Retinal pigment epithelial cell (primary cell): ENCODE measurements at places on chromosomes 6 and 20.
A peak's percentile ranks its signal among the peaks of the same experiment; 100 is the strongest.

- DNase-seq, result no peak
Observed at GRCh38 chr6:127518710-127519468, at the start of gene MTCL3. TSS of gene MTCL3 (minus strand) at chr6:127519335.

DNA sequence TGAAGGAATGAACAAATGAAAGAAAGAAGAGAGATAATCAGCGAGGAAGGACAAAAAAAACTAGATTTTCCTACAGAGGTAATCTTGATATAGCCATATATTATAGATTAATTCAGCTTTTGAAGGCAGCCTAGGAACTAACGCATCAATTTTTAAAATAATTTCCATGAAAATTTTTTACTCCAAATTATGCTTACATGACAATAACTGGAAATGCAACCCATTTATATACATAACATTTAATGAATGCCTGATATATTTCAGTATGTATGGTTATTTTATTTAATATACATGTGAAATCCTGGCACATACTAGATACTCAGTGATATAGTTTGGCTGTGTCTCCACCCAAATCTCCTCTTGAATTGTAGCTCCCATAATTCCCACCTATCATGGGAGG is 157.6 kb downstream of the LAMP5 start:
- DNase-seq, result no peak

DNA sequence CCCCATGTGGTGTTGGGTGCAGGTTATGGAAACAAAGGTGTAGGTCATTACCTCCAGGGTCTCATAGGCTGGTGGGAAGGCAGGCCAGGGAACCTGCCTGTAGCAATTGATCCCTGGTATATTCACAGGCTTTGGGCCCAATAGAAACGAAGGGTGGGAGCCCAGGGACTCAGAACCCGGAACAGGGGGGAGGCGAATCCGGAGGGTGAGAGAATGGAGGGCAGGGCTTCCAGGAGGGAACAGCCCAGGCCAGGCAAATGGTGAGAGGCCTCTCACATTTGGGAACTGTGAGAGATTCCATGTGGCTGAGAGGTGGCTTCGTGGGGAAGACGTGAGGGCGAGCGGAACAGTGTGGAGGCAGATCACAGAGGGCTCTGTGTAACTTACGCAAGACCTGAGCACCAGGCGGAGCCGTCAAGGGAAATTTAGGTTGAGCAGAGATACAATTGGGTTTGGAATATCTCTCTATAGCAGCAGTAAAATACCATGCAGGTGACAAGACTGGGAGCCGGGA is 267.1 kb downstream of the ERMARD start:
- DNase-seq, result no peak

DNA sequence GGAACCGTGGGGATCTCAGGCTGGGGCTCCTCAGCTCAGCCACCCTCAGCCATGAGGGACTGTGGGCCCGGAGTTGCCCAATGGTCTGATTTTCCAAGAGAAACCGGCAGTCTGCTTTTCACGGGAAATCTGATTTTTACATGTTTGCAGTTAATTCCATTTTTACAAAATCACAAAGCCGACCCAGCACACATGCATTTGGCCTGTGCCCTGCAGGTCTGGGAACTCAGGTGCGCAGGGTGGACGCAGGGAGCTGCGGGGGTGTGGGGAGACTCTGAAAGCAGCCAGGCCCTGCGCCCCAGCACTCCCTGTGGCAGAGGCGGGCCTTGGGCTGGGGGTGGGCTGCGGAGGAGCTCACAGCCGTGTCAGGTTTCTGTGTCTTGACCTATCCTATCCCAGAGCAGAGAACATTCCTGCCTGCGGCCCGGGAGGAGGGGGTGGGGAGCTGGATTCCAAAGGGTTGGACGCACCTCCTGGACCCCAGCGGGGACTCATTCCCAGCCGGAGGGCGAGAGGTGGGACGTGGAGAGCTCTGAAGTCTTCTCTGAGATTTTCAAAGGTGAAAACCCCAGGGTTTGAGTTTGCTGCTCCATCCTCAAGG is 60.6 kb downstream of the ADNP start:
- DNase-seq, result peak; percentile 53

GRCh38 chr6:107435798-107436197 is 23.6 kb downstream of the PDSS2 start:
- no peak for DNase-seq

GRCh38 chr6:163017801-163018200 is 290.0 kb downstream of the PACRG start:
- DNase-seq, result no peak

DNA sequence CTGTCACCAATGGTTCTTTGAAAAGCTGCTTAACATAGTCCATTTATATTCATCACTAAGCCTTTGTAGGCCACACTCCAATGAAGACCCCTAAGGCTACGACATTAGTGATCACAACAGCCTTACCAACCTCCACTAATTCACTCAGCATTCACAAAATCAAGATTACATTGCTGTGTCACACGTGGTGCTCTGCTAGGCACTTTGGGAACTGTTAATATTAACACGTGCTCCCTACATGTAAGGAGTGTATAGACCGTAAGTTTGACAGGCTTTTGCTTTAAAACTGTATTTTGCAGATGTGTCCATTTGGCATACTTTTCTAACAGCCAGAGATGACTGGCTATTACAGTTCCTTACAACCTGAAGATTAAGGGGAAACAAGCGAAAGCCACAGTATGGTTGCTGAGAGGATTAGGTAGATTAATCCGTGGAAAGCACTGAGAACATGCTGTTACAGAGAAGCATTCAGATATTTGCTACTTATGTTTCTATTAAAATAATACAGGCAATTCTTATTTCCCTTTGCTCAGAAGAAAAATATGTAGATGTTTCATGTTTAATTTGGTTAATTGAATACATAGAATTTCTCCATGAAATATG is 69.7 kb downstream of the SAMD3 start:
- peak; percentile 93 for DNase-seq

DNA sequence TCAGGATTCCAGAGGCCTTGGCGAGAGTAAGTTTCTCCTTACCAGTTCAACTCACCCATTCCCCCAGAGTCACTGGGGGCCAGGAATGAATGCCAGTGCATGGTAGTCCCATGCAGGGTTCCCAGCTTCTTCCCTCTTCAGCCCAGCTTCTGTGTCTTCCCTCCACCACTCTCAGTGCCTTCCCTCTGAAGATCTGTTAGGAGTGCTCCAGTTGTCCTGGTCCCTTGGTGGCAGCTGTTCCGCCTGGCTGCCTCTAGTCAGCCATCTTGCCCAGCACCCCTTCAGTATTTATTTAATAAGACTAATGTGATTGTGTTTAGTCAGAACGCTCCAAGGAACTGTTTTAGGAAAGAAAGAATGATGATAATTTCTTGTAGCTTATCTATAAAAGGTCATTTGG is 23.1 kb downstream of the FIG4 start:
- no peak for DNase-seq

DNA sequence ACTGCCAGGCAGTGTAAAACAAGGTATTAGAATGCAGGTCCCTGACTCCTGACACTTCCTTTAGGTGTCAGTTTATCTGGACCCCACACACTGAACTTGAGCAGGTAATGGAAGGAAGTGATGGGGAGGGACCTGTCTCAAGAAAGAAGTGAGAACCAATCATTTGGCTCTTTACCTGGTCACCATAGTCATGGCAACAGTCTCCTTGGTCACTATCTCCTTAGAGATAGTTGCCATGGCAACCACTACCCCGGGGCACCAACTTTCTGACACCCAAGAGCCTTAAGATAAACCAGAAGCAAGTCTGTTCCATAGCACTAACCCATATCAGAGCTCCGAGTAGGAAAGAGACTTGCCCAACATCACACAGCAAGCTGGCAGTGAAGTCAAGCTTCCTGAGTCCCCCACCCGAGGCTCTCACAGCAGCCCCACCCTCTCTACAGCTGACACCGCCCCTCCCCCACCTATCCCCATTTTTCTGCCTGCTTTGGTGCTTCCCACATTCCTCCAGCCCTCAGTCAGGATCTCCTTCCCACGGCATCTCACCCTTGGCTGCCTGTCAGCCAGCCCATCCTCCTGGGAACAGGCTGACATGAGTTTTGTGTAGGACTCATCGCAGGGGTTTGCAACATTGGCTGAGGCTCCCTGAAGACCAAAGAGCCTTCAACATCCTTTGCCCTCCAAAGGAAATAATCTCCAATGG is 16.3 kb upstream of the HM13 start:
- DNase-seq, result no peak

- no peak for DNase-seq
Observed at GRCh38 chr6:98107801-98108200, 726.6 kb upstream of the POU3F2 start.

DNA sequence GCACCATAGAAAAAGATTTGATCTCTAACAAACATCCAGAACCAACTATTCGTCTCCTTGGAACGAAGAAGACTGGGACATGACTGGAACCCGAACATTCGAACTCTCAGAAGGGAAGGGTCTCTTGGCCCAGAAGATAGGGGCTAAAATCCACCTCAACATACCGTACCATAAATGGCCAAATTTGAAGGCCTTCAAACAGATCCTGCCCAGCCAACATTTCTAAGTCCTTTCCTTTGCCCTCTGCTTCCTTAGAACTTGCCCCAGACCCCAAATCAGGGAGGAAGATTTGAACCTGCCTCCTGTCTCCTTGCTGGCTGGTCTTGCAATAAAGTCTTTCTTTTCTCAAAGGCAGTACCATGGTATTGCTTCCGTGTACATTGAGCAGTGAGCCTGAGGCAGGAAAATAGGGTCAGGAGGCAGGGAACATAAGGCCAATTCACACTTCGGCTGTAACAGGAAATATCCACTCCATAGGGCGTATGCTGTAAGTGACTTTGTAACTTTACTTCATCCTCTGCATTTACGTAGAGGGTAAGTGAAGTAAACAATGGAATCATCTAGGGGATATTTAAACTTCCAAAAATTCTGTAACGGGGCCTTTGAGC is 1.8 kb upstream of the PXDC1 start:
- DNase-seq, result no peak

- no peak for DNase-seq
Observed at GRCh38 chr6:169854083-169854725, 102.8 kb downstream of the ERMARD start.

DNA sequence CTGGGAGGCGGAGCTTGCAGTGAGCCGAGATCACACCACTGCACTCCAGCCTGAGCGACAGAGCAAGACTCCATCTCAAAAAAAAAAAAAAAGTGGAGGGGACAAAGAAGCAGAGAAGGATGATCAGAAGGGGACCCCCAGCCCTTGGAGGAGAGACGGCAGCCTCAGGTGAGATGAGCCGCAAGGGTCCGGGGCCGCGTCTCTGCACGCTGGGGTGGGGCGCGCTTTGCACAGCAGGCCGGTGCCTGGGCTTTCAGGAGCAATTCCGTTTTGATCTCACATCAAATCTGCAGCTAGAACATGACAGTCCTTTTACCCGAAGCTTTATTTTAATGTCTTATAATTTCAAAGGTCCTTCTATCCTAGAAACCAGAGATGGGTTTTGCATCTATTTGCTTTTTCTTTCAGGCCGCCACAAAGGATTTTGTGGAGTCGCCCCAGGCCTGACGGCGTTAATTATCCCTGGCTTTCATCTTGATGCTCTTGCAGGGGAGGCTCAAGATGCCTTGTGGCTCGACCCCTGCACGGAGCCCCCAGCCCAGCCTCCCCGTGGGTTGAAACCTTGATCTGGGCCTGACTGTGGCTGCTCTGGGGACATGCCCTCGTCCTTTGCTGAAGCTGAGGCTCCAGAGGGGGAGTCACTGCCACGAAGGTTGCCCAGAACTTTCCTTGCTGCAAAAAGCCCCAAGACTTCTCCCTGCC is 17.3 kb downstream of the HRH3 start:
- no peak for DNase-seq

- no peak for DNase-seq
Observed at GRCh38 chr6:29816030-29816429, 11.6 kb upstream of the HLA-G start.

- no peak for DNase-seq
Observed at GRCh38 chr20:36499723-36500501, 41.4 kb upstream of the MYL9 start.

DNA sequence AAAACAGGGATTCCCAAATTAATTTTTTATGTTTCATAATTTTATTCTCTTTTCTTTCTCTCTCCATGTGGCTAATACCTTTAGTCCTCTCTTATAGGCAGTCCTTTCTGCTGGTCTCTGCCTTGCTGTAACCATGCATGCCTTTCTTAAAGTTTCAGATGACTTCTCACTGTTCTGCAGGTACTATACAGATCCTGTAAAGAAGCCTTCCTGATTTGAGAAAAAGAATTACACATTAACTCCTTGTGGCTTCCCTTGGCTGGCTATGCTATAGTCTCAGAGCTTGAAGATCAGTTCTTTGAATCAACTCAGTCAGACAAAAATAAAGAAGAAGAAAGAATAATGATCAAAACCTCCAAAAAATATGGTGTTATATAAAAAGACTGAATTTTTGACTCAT is 7.3 kb upstream of the GPR63 start:
- DNase-seq, result no peak

- no peak for DNase-seq
Observed at GRCh38 chr20:37692459-37693166, 1.2 kb upstream of the CTNNBL1 start.

DNA sequence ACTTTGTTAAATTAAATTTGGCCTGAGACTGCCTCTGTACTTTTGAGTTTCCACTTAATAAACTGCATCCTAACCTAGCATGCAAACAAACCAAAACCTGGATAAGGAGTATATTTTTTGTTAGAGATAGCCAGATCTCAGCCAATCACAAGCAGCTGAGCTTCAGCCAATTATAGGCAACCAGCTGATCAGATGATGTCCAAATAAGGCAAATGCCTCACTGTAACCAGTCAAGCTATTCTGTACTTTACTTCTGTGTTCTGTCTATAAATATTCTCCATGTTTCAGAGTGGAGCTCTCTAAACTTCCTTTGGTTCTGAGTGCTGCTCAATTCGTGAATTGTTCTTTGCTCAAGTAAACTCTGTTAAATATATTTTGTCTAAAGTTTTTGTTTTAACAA is 194.6 kb upstream of the RGS17 start:
- no peak for DNase-seq

DNA sequence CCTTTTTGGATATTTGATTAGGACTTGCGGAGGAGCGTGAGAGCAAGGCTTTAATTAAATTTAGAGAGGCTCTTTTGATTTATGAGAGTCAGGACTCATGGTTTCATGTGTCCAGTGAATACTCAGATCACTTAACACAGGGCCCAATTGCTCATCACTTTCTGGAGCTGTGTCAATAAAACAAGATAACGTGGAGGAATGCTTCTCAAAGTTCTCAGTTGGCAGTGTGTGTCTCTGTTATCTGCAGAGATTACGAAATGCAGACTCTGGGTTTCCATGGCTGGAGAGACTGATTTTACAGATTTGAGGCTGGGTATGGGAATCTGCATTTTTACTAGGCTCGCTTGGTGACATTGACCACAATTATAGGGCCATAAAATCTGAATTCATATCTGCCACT is 335.8 kb upstream of the FLRT3 start:
- DNase-seq, result no peak

- DNase-seq, result no peak
Observed at GRCh38 chr20:32010666-32011065, 428 bp downstream of the CCM2L start.
